ENCODE measurements at places on chromosomes 1 and 21. TPM values are rescaled to one million over a fixed set of nuclear protein-coding genes. Genes with fewer than 3 reads are reported as not detected.

CD1D gene
- not detected for total RNA-seq

PROX1 gene
- total RNA-seq, result not detected

S100A16 gene
- not detected for total RNA-seq

GRCh38 chr21:45766501-45766900 is 123.0 kb downstream of the PCBP3 start:
- no peak for DNase-seq

- DNase-seq, result no peak
Observed at GRCh38 chr1:72763481-72763880, 481.1 kb upstream of the NEGR1 start.

DNA sequence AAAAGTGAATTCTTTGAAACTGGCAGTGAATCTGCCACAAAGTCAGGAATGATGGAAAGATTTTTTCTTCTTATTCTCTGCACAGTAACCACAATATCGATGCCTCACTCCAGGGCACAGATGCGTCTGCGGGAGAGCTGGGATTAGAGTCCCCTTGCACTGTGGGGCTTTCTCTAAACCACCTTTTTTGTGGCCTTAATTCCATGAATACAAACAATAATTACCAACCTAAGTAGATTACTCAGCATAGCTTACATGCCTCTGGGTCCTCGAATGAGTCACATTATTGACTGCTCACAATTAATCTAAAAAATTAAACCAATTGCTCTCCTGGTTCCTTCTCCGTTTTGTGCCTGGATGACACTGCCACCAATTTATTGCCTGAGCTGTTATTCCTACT is 125.8 kb downstream of the KAZN start:
- no peak for DNase-seq
